ENCODE measurements at places on chromosomes 2 and 18. TPM values are rescaled to one million over a fixed set of nuclear protein-coding genes. Genes with fewer than 3 reads are reported as not detected.

SALL3 gene
- not detected for total RNA-seq

FSHR gene
- total RNA-seq = not detected

TFPI gene
- total RNA-seq = 161 TPM

INHBB gene
- total RNA-seq = 0.90 TPM

CLEC4F gene
- not detected for total RNA-seq

RTP5 gene
- total RNA-seq = not detected

ABHD1 gene
- total RNA-seq = 0.31 TPM

GAD1 gene
- total RNA-seq = not detected

ASB18 gene
- total RNA-seq = not detected

DNA sequence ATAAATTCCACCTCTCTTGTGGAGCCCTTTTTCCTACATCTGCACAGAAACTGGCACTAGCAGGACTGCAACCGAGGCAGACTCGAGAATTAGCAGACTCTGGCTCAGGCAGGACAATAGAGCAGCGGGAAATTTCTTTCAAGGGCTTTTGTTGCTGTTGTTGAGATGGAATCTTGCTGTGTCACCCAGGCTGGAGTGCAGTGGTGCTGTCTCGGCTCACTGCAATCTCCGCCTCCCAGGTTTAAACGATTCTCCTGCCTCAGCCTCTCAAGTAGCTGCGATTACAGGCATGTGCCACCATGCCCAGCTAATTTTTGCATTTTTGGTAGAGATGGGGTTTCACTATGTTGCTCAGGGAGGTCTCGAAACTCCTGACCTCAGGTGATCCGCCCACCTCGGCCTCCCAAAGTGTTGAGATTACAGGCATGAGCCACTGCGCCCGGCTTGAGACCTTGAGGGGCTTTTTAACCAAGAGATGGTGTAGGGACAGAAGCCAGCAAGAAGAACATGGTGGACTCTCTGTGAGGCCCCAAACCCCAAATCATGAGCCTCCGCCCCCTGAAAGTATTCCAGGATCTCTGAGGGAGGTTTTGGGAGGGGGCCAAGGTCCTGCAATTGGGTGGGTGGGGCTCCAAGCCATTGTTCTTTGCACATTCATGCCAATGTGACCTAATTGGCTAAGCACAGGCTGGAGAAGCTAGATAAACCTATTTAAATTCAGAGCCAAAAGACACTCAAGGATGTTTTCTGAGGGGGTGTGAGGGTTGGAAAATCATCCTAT, 68.4 kb upstream of the MSH2 start:
- H3K4me1 ChIP-seq = no peaks in the 10 kb centered on the region
- H3K36me3 ChIP-seq = no peaks in the 10 kb centered on the region
- no peak overlapping the region for H3K27ac ChIP-seq
- H3K4me3 ChIP-seq = no peak overlapping the region
- H3K27me3 ChIP-seq = peaks cover 2% of the 10 kb centered on the region

GRCh38 chr18:22865354-22866116, 67.6 kb upstream of the RBBP8 start:
- H3K4me3 ChIP-seq = no peak overlapping the region
- H3K27me3 ChIP-seq = peaks cover 36% of the 10 kb centered on the region
- no peaks in the 10 kb centered on the region for H3K4me1 ChIP-seq

DNA sequence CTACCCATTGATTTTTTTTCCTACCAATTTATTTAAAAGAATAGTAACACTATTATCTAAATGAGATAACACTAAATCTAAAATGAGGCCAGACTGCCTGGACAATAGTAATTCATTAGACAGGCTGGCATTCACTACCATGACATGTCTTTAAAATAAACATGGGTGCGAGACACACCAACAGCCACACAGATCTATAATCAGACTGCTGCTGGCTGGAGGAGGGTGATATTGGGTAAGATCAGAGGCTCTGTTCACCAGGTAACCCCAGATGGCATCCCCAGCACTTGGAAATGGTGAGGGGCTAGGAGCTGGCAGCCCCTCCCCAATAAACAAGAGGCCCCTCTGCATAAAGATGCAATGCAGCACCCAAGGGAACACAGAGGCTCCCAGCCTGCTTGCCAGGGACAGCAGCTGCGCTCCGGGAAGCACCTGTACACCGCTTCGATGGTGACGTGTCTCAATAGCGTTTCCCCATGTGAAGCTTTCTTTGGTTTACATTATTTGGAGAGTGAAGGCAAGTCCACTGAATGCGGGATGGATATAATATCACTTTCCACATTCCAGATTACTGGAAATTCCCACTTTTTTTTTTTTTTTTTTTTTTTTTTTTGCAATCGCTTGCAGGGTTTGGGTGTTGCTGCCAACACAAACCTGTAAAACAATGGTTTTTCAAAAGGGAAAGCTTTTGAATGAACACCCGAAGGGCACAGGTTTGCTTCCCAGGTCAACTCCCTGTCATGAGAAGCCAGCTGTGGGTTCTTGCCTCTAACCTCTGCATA, 159.0 kb downstream of the ZNF516 start:
- H3K27me3 ChIP-seq = no peaks in the 10 kb centered on the region
- no peak for DNase-seq
- H3K36me3 ChIP-seq = peaks cover 3% of the 10 kb centered on the region
- no peak overlapping the region for H3K27ac ChIP-seq
- no peaks in the 10 kb centered on the region for H3K4me1 ChIP-seq

- no peak for DNase-seq
- H3K27ac ChIP-seq = no peak overlapping the region
- peaks cover 11% of the 10 kb centered on the region for H3K4me1 ChIP-seq
- no peaks in the 10 kb centered on the region for H3K27me3 ChIP-seq
Measured at GRCh38 chr2:12897181-12897580, 180.4 kb downstream of the TRIB2 start.

GRCh38 chr2:27091746-27092695, 5.4 kb downstream of the KHK start:
- no peak overlapping the region for H3K4me3 ChIP-seq
- H3K27ac ChIP-seq = no peak overlapping the region
- DNase-seq = no peak
- H3K36me3 ChIP-seq = no peaks in the 10 kb centered on the region

GRCh38 chr2:42602218-42602875, 33.9 kb downstream of the MTA3 start:
- H3K27ac ChIP-seq = no peak overlapping the region
- H3K36me3 ChIP-seq = no peaks in the 10 kb centered on the region
- H3K4me1 ChIP-seq = peaks cover 24% of the 10 kb centered on the region
- no peaks in the 10 kb centered on the region for H3K27me3 ChIP-seq
- H3K4me3 ChIP-seq = no peak overlapping the region

GRCh38 chr2:182716650-182716979, 558 bp downstream of the DNAJC10 start:
- no peaks in the 10 kb centered on the region for H3K4me1 ChIP-seq
- H3K27ac ChIP-seq = no peak overlapping the region
- H3K27me3 ChIP-seq = no peaks in the 10 kb centered on the region
- H3K36me3 ChIP-seq = no peaks in the 10 kb centered on the region
- H3K4me3 ChIP-seq = no peak overlapping the region
- no peak for DNase-seq

DNA sequence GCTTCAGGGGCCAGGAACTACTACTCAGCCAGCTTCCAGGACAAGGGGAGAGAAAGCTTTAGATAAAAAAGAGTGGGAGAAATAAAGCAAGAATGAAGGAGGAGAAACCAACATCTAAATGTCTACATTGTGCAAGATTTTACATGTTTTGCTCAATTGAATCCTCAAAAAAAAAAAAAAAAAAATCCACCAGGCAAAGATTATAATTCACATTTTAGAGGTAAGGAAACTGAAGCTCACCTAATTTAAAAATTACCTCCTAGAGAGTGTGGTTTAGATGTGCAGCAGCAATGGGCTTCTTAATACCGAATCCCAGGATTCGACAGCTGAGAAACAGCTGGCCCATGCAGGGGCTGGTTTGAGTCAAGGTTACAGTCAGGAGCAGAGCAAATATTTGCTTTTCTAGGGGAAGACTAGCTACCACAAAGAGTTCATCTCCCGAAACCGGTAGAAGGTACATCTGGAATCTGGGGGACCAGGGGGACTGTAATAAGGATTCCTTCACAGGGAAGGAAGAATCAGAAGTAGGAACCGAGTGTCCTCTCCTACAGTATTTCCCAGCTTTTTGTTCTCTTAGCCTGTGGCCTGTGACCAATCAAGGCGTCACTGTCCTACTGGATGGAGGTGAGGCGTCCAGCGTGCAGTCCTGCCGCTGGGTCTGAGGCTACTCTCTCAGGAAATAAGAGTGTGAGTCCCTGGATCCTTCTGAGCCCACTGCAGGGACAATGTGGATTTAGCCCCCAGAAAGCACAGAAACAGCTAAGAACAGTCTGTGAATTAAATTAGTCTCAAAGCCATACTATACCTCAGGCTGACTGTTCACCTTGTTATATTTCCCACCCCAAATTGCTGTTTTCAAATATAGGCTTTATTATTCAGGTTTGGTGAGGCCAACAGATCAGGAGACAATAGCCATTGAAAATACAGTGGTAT, 42.3 kb downstream of the IL1R2 start:
- DNase-seq = no peak
- H3K27me3 ChIP-seq = no peaks in the 10 kb centered on the region
- H3K4me3 ChIP-seq = no peak overlapping the region

- H3K4me1 ChIP-seq = peaks cover 9% of the 10 kb centered on the region
- no peaks in the 10 kb centered on the region for H3K27me3 ChIP-seq
- H3K4me3 ChIP-seq = peak overlapping the region; percentile 54
- no peak for DNase-seq
- H3K36me3 ChIP-seq = no peaks in the 10 kb centered on the region
- no peak overlapping the region for H3K27ac ChIP-seq
Measured at GRCh38 chr2:241733391-241734207, 831 bp upstream of the D2HGDH start.

DNA sequence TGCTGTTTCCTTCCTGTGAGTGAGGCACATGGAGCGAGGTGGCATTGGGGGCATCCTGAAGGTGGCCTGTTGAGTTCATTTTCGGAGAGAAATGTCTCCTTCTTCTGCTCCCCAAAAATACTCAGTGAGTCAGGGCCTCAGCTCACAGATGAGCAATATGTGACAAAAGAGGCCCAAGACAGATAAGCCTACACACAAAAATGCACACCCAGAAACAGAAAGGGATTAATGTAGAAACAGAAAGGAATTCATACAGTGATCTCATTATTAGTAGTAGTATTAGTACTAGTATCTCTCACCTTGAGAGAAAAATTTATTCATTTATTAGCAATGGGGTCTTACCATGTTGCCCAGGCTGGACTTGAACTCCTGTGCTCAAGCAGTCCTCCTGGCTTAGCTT, 5.1 kb downstream of the GPR75 start:
- H3K36me3 ChIP-seq = peaks cover 14% of the 10 kb centered on the region
- no peak for DNase-seq
- H3K4me1 ChIP-seq = no peaks in the 10 kb centered on the region
- no peak overlapping the region for H3K4me3 ChIP-seq

DNA sequence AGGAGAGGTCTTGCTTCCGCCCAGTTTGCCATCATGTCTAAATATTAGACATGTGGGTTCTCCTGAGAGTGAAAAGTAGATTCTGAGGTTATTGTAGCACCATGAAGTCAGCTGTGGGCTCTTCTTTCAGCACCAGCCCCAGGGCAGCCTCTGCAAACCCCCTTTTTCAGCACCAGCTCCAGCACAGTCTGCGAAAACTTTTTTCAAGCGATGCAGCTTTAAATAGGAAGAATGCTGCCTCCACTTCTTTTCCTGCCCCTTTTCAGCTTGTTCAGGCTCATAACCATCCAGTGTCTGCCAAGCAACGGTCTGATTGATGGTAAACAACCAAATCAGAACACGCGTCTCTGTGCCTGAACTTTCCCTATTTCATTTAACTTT, at the start of gene COL5A2:
Gene COL5A2 (minus strand): TSS at position 192 of the 381 bp plus-strand sequence. CDS start 157 bp downstream, at position 35.
- H3K27me3 ChIP-seq = no peaks in the 10 kb centered on the region
- peaks cover 31% of the 10 kb centered on the region for H3K4me1 ChIP-seq
- H3K4me3 ChIP-seq = peak within 1 kb of the TSS; percentile 95
- H3K27ac ChIP-seq = peak within 1 kb of the TSS; percentile 95

GRCh38 chr2:28219138-28219537, 173.5 kb upstream of the FOSL2 start:
- H3K36me3 ChIP-seq = peaks cover 1% of the 10 kb centered on the region
- no peak overlapping the region for H3K27ac ChIP-seq
- H3K4me3 ChIP-seq = no peak overlapping the region
- no peaks in the 10 kb centered on the region for H3K27me3 ChIP-seq
- DNase-seq = no peak

GRCh38 chr2:5693287-5694201, 1.4 kb downstream of the SOX11 start:
- peak overlapping the region; percentile 75 for H3K27ac ChIP-seq
- peaks cover 47% of the 10 kb centered on the region for H3K4me1 ChIP-seq
- H3K36me3 ChIP-seq = no peaks in the 10 kb centered on the region
- H3K4me3 ChIP-seq = peak overlapping the region; percentile 87
- no peak for DNase-seq

DNA sequence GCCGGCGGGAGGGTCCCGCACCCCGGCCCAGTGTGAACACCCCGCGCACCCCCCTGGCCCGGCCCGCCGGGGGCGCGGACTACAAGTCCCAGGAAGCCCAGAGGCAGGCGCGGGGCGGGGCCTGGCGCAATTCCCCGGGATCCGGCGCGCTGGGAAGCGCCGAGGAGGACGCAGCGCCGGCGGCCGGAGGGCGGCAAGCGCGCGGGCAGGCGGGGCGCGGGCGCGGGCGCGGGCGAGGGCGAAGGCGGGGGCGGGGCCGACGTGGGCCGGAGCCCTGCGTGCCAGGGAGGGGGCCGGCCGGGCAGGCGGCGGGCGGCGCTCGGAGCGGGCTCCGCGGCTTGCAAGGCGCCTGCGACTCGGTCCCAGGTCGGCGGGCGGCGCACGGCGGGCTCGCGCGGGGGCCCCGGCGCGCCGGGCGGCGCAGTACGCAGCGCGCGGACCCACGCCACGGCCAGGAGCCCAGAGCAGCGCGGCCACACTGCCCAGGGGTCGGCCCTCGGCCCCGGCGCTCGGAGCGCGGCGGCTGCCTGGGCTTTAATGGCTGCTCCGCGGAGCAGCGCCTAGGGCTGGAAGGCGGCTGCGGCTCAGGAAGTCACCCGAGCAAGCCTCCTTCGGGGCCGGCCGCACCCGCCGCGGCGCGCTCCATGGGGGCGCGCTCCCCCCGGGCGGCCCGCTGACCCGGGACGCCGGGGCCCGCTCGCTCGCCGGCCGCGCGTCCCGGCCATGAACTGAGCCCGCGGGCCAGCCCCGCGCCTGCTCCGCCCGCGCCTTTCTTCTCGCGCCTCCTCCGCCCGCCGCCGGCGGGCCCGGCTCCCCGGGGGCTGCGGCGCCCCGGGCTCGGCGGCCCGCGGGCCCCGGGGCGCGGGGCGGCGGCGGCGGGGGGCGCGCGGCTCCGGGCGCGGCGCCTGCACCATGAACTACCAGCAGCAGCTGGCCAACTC, at the start of gene AGAP1:
Gene AGAP1 (plus strand): TSS at position 269 of the 941 bp plus-strand sequence.
- H3K27ac ChIP-seq = peak within 1 kb of the TSS; percentile 79
- peak within 1 kb of the TSS; percentile 84 for H3K4me3 ChIP-seq
- H3K4me1 ChIP-seq = peaks cover 31% of the 10 kb centered on the region
- peaks cover 3% of the 10 kb centered on the region for H3K36me3 ChIP-seq
- no peak for DNase-seq

- no peak for DNase-seq
- H3K27ac ChIP-seq = no peak overlapping the region
- H3K27me3 ChIP-seq = no peaks in the 10 kb centered on the region
- H3K4me1 ChIP-seq = peaks cover 77% of the 10 kb centered on the region
- peaks cover 7% of the 10 kb centered on the region for H3K36me3 ChIP-seq
Measured at GRCh38 chr2:9617749-9618148, 13.0 kb downstream of the YWHAQ start.
